ENCODE measurements at places on chromosomes 13 and 19.

DNA sequence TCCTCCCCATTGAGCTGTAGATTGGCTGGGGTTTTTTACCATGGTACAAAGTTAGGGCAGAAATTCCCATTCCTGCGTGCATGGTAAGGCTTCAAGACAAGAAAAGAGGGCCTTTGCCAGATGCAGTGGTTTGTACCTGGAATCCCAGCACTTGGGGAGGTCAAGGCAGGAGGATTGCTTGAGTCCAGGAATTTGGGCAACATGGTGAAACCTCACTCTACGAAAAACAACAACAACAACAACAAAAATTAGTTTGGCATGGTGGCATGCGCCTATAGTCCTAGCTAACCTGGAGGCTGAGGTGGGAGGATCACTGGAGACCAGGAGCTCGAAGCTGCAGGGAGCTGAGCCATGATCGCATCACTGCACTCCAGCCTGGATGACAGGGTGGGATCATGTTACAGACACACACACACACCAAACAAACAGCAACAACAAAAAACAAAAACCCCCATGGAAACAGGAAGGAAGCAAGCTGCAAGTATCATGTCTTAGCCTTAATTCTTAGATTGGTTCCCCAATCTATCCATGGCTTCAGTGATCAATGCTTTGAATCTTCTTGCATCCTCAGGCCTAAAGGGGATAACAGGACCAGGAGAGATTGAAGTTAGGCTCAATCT lies 5.5 kb upstream of the WTIP start:
- no peak for DNase-seq

DNA sequence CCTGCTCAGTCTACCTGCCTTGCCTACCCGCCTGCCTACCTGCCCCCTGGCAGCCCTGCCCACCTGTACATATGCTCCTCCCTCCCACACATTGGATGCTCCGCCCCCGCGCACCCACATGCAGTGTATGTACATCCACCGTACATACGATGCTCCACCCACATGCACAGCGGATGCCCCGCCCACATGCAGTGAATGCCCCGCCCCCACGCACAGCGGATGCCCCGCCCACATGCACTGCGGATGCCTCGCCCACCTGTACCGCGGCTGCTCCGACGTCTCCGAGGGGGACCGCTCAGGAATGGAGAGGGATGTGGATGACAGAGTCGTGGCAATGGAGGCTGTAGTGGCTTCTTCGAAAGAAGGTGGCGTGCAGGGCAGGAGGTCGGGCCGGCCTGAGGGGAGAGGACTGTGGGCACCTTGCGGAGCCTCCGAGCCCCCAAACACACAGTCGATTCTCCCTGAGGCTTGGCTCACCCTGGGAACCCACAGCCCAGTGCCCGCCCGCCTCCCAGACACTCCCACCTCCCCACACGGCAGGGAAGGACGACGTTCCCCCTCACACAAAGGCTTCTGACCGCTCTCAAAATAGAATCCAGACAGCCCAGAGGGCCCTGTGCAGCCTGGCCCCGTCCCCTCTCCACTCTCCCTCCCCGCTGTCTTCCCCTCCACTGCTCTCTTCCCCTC lies 16.5 kb upstream of the CACTIN start:
- DNase-seq = no peak

GRCh38 chr19:18972301-18972811 lies 31.3 kb upstream of the HOMER3 start:
- no peak for DNase-seq

GRCh38 chr13:44373601-44374347 lies at the start of gene SERP2:
TSS of gene SERP2 (plus strand) at chr13:44373824. CDS start at chr13:44374026, 202 bp downstream.
- DNase-seq = no peak
